ENCODE measurements at places on chromosomes 6 and 20.

GRCh38 chr6:337805-338368 lies 45.6 kb downstream of the DUSP22 start:
- DNase-seq, result peak; percentile 28

DNA sequence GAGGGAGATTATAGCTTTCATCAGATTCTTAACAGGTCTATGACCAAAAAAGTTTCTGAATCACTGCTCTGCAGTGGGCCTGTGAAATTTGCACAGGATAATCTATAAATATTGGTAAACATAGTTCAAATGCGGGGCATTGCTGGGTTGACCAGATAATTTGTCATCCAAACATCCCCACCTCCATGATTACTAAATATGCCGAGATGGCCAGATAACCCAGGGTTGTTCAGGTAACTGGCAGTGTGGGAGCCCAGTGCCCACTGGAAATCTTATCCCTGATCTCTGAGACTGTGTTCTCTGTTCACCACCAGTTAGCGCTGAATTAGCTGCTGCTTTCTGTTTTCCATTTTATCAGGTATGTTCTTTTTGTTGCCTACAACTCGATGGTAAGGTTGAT lies 21.4 kb downstream of the PTK7 start:
- no peak for DNase-seq

DNA sequence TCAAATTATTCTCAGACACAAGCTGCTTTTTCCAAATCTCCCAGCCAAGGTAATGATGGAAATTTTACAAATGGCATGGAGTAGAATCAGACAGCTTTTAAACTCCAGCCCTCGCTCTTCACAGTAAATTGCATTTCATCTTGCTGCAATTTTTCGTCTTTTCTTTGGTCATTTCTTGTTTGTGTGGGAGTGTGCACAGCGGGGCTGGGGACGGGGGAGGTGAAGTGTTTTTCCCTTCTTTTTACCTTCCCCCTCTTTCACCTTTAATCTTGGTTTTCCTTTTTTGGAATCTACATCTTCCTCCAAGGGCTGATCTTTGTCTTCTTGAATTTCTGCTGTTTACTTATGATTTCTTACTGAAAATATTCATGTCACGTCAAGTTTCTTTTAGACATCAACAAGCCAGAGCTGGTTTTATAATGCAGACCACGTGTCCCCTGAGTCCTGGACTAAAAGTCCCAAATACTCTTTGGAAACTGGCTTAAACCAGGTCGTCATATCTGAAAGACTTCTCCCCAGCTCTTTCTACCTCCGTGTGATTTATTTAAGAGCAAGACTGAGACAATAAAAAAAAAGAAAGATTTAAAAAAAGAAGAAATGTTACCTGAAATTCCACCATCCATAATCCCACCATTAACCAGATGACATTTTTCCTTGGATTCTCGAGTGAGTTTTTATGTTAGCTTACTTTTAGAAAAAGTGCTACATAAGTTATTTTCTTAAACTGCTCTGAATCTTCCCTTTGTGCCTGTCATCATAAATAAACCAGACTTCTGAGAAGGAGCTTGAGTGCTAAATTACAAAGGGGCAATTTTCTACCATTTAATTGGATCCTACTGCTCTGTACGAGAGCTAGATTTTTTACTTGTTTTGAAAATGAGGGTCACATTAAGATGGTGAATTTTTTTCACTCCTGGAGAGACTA lies 52.0 kb downstream of the MAP3K5 start:
- DNase-seq, result no peak

DNA sequence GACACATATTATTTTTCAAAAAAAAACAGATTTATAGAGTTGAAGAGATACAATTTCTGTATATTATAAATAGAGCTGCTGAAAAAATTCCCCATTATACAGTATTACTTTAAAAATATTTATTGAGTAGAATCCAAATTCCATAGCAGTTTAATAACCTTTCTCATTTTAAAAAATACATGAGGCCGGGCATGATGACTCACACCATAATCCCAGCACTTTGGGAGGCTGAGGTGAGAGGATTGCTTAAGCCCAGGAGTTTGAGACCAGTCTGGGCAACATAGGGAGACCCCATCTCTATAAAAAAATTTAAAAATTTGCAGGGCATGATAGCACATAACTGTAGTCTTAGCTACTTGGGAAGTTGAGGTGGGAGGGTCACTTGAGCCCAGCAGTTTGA lies 13.0 kb downstream of the ATRN start:
- no peak for DNase-seq

GRCh38 chr6:157982563-157983405 lies 1.1 kb downstream of the SYNJ2 start:
- DNase-seq, result no peak

GRCh38 chr6:27531772-27532459 lies 59.0 kb upstream of the ZNF184 start:
- no peak for DNase-seq

DNA sequence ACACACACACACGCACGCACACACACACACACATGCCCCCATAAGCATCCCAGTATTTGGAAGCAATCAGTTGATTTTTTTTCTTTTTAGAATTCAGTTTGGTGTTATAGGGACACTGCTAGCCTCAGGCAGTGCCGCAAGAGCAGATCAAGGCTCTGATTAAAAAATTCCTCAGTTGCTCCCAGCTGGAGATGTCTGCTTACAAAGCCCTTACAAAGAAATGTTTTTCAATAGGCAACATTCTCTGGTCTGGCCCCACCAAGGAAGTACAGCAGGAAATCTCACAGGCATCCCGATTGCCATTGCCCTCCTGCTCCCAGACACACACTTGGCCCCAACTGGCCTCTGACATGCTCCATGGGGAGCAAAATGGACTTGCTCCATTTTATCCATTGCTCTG lies 22.9 kb upstream of the CD83 start:
- DNase-seq, result no peak

All from stimulated activated CD4-positive, alpha-beta T cell treated with anti-CD3 and anti-CD28 coated beads, Interleukin-4, amount 100 ng/mL, for 24 hours (primary cell).